ENCODE measurements at places on chromosomes 1 and 21. TPM values are rescaled to one million over a fixed set of nuclear protein-coding genes. Genes with fewer than 3 reads are reported as not detected.

CCDC28B gene
- 5.1 TPM for total RNA-seq

PBX1 gene
- 0.53 TPM for total RNA-seq

OR2T2 gene
- total RNA-seq, result not detected

ILDR2 gene
- total RNA-seq, result 0.25 TPM

ADORA1 gene
- total RNA-seq, result not detected

DNA sequence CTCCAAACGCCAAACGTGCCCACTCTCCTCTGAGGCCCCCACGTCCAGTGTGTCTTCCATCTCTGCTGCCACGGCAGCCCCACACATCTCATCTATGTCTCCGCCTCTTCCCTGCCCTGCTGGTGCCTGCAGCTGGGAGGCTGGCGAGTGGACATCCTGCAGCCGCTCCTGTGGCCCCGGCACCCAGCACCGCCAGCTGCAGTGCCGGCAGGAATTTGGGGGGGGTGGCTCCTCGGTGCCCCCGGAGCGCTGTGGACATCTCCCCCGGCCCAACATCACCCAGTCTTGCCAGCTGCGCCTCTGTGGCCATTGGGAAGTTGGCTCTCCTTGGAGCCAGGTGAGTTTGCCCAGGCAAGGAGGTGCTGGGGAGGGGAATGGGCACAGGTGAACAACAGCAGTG, 8.6 kb downstream of the ADAMTSL4 start:
- no peak for DNase-seq

DNA sequence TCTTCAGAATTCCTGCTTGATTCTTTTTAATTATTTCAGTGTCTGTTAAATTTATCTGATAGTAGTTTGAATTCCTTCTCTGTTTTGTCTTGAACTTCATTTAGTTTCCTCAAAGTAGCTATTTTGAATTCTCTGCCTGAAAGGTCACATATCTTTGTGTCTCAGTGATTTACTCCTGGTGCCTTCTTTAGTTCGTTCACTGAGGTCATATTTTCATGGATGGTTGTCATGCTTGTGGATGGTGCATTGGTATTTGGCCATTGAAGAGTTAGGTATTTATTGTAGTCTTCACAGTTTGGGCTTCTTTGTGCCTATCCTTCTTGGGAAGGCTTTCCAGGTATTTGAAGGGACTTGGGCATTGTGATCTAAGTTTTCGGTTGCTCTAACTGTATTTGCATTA, 267.9 kb downstream of the HHAT start:
- no peak for DNase-seq

- DNase-seq, result no peak
Measured at GRCh38 chr1:17091252-17091651, 28.0 kb downstream of the PADI2 start.

GRCh38 chr1:77228836-77229235, 9.6 kb upstream of the PIGK start:
- no peak for DNase-seq

GRCh38 chr1:22118291-22118992, 24.5 kb downstream of the WNT4 start:
- DNase-seq, result no peak

GRCh38 chr1:243525085-243525487, 269.2 kb downstream of the SDCCAG8 start:
- no peak for DNase-seq

- peak; percentile 88 for DNase-seq
Measured at GRCh38 chr1:204520834-204521709, 4.9 kb downstream of the MDM4 start.

- DNase-seq, result no peak
Measured at GRCh38 chr1:89837036-89837481, 16.2 kb downstream of the LRRC8D start.

- DNase-seq, result no peak
Measured at GRCh38 chr1:177472567-177472966, 301.8 kb downstream of the BRINP2 start.

DNA sequence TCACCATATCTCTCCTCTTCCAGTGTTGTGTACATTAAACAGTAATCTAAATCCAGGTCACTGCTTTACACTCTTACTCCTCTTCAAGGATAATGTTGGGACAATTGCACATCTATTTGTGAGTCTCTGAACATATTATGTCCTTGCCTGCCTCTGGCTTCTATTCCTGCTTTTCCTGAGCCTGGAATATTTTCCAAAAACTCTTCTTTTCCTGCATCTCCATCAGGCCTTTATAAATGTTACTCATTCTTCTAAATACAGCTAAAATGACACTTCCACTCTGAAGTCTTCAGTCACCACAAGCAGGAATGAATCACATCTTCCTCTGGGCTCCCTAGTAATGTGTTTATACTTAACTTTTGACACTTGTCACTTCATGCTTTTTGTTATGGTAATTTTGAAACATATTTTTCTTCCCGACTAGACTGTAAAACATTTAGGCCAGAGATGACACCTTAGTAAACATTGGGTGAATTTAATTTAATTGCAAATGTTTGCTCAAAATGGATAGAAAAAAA, 396.0 kb downstream of the LRRIQ3 start:
- DNase-seq, result no peak

Measured in CD4-positive, alpha-beta memory T cell (primary cell).